ENCODE measurements at places on chromosomes 3 and 15.

DNA sequence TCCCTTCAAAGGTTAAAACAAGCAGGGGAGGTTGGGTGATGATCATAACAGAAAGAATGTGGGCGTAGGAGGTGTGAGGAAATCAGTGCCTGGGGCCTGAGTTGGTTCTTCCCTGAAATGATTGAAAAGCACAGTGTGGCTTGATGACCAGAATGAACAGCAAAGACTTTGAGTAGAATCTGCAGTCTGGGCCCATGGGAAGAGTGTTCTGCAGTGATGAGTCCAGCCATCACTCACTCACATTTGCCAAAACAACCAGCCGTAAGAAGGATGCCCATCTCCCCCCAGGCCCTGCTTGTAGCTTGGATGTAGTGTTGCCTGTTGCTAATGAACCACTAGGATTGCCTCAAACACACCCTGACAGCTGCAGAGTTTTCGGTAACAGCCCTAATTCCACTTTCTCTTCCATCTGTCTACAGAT, 67.9 kb downstream of the VGLL3 start:
- DNase-seq, result no peak

GRCh38 chr3:33052671-33053070, 44.3 kb downstream of the GLB1 start:
- no peak for DNase-seq

- DNase-seq, result no peak
Observed at GRCh38 chr3:172518929-172519640, 4.1 kb downstream of the TNFSF10 start.

DNA sequence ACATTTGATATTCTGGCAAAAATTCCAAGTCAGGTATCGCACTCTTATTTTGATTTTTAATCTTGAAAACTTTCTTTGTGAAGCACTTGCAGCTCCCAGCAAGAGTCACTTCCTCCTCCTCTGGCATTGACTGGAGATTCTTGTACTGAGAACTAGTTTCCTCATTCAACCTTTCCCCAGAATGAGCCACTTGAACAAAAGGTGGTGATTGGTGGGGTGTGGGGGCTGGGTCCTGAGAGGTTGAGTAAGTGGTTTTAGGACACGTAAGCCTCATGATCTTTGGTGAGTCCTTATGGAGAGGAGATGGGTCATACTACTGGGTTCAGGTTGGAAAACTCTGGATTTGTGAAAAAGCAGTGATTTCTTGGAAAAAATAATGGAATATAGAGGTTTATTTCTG, 32.3 kb upstream of the ONECUT1 start:
- no peak for DNase-seq

- DNase-seq, result no peak
Observed at GRCh38 chr3:17079933-17080332, 195.2 kb downstream of the PLCL2 start.

GRCh38 chr3:125349556-125350165, 25.5 kb downstream of the ZNF148 start:
- no peak for DNase-seq

GRCh38 chr3:17820704-17821103, 78.3 kb upstream of the TBC1D5 start:
- DNase-seq, result no peak

DNA sequence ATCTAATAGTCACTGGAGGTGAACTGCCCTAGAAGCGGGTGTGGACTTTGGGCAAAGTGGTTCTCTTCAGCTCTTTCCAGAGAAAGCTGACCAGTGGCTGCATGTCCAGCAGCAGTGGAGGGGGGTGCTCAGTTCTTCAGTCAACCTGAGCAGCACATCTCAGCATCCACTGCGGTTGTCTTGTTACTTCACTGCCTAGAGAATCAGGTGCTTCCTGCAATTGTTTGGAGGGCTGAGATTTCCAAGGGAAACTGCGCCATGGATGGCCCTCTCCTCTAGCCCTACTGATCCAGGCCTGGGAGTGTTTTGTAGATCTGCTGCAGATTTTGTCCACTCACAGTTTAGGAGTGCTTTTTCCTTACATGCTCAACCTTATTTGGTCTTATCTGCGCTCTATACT, 65.6 kb upstream of the CFAP161 start:
- no peak for DNase-seq

- DNase-seq, result no peak
Observed at GRCh38 chr15:34010921-34011320, 28.1 kb downstream of the AVEN start.

GRCh38 chr3:59800481-59800880, 750.7 kb upstream of the CFAP20DC start:
- no peak for DNase-seq

GRCh38 chr3:122100591-122101463, 45.7 kb downstream of the CD86 start:
- no peak for DNase-seq

GRCh38 chr3:136251511-136251910, 1.4 kb downstream of the PCCB start:
- no peak for DNase-seq

GRCh38 chr3:52405601-52406110, 39.2 kb downstream of the SEMA3G start:
- DNase-seq, result no peak

DNA sequence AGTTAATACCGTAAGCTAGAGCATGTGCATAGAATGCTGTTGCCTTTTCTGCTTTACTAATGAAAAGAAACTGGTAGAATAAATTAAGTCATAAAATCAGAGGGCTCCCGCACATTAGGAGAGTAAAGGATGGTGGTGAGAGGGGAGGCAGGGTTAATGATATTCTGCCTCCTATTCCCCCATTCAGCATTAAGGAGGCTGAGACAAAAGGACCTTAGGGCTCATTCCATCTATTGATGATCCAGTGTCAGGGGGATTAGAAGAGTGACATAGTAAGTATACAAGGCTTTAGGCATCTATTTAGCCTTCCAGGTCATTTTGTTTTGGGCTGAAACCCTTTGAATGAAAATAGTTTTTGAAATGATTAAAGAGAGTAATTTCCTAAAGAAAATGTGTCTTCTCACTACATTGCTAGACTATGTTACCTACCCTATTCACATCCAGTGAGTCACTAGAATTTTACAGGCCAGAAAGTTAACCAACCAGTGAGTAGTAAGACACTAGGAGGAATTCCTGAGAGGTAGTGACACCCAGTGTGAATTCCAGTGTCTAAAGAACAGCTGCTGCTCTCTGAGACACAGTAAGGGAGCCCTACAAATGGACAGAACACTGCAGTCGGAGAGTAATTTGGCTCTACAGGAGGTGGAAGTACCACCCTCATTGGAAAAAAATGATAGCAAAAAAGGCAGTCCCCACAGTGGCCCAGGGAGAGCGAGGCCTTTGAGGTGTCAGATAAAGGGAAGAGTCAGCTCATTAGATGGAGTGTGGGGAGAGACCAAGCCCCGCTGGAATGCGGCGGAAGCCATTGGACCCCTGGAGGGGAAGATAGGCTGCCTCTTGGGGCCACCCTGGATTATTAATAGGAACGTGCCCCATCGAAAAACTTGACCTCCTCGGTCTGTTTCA, 67.6 kb downstream of the TUSC7 start:
- no peak for DNase-seq

DNA sequence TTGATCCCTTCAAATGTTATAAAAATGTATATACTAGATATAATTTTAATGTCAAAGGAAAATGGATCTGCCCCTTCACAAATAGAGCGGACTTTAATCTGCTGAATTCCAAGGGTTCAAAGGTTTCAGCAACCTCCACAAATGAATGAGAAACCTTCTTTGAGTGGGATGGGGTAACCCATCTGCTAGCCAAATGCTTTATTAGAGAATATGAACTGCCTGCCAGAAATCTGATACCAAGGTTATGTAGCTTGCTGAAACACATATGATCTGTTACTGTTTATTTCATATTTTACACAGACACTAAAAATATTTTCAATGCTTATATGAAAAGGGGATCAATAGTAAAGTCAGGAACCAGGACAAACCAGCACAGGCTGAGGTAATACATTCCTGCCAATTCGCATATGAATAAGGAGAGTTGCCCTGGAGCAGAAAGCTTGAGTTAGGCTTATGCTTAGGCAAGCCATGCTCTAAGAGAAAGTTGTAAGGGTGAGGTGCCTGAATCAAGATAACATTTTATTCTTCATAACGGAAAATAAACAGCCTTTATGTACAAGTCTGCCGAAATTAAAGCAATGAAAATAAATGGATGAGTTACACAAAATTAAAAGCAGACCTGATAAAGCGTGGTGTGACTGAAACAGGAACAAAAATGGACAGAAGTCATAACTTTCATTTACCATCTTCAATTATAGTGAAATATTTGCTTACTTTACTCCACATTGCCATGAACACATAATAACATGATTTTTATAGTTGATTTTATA, 26.5 kb downstream of the PLOD2 start:
- no peak for DNase-seq

GRCh38 chr3:53809764-53810400, 36.3 kb downstream of the CHDH start:
- DNase-seq, result no peak

DNA sequence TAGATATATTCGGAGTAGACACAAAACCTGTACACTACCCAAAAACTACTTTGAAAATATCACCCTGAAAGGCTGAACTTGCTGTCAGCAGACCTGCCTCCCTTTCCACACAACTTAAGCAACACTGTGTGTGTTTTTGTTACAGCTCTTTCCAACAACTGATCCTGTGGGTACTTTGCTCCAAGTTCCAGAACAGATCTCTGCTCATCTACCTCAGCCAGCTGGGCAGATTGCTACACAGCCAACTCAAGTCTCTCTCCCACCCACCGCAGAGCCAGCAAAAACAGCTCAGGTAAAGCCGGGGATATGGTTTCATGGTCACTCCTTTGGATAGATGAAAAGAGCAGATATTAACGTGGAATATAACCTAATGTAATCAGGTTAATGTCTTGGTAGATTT, 19.7 kb upstream of the SLC22A13 start:
- no peak for DNase-seq

DNA sequence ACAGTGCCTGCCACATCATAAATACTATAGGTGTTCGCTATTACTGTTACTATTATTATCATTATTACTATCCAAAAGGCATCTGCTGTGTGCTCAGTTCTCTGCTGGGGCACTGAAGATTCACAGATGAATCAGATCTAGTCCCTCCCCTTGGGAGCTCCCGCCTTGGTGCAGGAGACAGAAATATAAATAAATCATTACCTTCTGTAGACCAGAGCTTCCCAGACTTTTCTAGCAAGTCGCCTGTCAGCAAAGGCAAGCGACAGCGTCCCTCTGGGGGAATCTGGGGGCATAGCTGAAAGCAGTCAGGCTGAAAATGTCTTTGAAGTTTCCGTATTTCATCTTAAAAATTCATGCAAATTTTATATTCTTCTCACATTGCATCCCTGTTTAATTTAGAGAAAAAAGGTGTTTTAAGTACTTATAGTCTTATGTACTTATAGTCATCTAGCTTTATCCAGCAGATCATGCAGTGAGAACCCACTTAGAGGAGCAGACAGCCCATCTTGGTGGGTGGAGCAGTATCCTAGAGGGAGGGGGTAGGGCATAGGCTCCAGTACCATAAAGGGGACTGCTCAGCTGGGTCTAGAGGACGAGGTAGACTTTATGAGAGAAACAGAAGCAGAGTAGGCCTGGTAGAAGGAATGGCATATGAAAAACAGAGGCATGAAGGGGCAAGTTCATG, 10.4 kb upstream of the BRPF1 start:
- no peak for DNase-seq

- DNase-seq, result no peak
Observed at GRCh38 chr3:149560001-149560400, 85.5 kb downstream of the TM4SF4 start.

GRCh38 chr3:103923907-103924306, 1442.8 kb upstream of the ALCAM start:
- no peak for DNase-seq

GRCh38 chr3:132822266-132822665, 100.1 kb upstream of the NPHP3 start:
- no peak for DNase-seq

- DNase-seq, result no peak
Observed at GRCh38 chr3:188156056-188156455, 2.1 kb downstream of the LPP start.

DNA sequence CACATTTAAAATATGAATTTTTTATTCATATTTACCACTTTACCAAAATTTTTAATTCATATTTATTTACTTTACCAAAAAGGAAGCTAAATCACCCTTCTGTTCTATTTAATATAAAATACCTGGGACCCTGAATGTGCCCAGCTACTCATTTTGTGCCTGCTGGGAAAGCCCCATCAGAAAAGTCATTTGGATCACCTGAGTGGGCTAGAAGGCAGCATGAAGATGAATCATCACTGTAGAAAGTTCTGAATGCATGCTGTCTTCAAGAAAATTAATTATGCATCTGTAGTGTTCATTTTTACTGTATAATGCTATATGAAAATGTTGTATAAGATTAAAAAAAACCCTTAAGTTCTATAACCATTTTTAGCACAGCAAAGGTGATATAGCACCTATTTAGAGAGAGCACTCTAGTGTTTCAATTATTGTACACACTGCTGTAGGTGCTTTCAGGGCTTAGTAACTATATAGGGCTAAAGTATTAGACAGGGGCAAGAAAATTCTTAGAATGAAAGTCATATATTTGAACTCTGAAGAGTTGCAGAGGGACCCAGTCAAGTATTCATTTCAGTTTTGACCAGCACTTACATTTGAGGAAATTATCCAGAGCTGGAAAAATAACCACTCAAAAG, 175.1 kb downstream of the NFKBIZ start:
- peak; percentile 23 for DNase-seq

GRCh38 chr15:27119695-27120266, 148.8 kb downstream of the GABRG3 start:
- no peak for DNase-seq

DNA sequence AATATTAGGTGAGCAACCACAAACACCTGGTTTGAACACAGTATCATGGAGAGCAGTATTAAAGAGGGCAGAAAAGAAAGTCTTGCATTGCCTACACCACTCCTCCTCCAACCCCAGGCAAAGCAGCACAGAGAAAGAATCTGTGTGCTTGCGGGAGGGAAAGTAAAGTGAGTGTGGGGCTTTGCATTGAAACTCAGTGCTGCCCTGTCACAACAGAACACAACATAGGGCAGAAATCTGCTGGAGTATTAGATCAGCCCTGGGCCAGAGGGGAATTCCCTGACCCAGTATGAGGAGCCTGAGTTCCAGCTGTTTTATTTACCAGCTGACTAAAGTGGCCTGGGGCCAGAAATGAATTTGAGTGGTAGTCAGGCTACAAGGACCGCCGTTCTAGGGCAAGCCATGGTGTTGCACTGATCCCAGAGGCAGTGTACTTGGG, 75.5 kb downstream of the SPATA16 start:
- no peak for DNase-seq

DNA sequence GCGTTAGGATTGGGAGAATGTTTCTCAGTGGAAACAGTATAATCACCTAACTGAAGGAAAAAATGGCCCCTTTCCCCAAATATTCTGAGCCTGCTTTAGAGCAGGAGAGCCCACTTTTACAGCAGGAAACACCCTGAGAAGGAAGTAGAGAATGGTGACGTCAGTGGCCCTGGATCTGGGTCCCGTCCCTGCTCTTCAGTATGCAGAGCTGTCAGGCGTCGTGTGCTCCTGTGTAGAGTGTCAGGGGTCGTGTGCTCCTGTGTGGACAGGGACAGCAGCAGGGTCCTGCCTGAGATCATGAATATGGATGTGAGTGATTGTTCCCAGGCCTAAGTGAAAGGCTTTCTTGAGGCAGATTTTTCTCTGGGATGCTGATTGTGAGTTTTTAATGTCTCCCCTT, 45.2 kb downstream of the CGNL1 start:
- DNase-seq, result no peak

- DNase-seq, result no peak
Observed at GRCh38 chr15:67746022-67746421, 79.3 kb upstream of the SKOR1 start.

- no peak for DNase-seq
Observed at GRCh38 chr3:9769012-9769411, 735 bp downstream of the CAMK1 start.

Measured in stimulated activated CD4-positive, alpha-beta T cell treated with anti-CD3 and anti-CD28 coated beads, Interleukin-4, amount 100 ng/mL, for 4 hours (primary cell).